ENCODE measurements at places on chromosomes 2 and 18.

DNA sequence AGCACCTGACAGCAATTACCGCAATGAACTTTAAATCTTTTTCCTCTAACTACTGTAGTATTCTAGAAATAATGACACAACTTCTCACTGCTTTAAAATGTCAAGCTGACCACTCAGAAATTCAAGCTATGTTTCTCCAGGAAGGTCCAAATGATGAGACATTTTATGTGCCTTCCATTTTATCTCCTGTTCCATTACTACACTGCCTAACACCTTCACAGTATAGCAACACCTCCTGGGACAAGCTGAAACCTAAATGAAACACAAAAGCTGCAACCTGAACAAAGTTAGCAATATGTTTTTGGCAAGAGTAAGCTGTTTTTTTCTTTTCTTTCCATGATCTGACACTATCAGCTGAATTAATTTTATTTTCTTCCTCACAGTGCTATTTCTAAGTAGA lies 81.9 kb downstream of the IKZF2 start:
- DNase-seq: peak; percentile 44

DNA sequence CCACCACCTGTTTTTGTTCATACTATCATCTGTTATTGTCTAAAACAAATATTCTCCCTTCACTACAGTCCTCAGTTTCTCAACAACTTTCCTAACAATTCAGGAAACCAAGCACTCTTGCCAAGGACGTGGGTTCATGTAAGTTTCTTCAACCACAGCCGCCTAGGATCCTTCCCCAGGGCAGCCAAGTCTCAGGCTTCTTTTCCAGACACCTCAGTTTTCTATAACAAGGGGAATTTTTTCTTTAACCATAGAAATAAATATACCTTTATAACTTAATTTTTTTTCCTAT lies 39.4 kb upstream of the AGPS start:
- DNase-seq: no peak

DNA sequence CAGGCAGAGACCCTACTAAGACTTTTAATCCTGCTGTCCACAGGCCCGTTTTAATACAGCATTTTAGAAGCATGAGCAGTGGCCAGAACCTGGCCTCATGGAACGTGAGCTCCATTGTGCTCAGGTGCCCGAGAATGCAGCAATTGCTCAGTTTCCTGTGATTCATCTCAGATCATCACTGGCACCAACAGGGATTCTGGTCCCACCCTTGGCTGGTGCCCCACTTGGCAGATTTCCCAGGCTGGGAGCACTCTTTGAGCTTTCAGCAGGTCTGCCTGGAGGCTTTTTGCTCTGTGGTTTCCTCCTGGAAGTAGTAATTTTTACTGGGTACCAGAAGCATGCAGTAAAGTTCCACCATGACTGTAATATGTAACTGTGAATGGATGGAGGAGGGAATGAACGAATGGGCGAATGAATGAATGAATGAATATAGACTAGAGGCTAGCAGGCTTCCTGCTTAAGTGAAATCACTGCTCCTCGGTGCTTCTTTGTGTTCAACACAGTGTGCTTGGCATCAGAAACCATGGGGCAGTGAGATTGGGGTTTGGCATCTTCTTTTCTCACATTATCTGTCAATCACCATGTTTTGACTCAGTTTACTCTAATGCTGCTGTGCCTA lies 312.9 kb downstream of the PRKCE start:
- DNase-seq: peak; percentile 94

DNA sequence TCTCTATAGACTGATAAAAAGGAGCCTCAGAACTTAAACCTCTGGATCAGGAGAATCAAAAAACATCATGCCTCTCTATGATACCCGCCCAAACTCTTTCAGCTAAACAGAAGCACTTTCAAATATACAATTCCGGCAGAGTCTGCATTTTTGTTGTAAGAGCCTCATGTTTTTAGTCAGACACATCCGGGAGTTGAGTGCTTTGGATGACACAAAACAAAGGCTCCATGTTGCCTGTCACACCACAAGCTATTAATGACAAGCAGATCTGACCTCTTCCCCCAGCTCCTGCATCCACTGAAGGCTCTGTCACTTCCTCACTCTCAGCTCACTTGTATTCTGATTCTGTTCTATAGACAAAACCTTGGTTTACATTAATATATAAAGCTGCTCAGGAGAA lies 33.2 kb downstream of the SLC38A11 start:
- DNase-seq: no peak

DNA sequence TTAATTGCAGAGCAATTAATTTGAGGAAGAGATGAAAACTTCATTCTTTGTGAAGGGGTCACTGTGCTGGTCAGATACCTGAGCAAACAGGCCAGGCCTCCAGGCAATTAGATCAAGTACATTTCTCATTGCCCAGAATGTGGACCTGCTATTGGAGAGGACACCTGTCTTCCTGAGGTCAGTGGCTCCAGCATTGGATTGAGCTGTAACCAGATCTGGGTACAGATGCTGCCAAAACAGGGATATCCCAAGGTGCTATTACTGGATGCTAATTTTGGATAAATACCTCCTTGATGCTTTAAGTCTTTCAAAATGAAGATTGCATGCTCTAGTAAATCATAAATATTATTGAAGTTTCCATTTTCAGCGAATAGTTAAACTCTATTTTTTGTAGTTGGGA lies 131.5 kb downstream of the FAM161A start:
- DNase-seq: no peak

DNA sequence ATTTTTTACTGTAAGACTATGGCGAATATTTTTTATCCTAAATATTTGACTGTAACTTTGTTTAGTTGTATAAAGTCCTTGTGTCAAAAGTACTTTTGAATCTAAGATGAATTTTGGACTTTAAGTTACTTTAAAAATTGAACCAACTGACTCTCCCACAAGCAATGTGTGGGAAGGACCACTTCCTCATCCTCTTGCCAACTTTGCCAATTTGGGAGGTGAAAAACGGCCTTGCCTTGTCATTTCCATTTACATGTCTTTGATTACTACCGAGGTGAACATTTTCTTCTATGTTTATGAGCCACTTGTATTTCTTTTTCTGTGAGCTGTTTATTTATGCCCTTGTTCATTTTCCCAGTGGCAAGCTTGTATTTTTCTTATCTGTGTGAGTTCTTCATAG lies 12.8 kb upstream of the MSGN1 start:
- no peak for DNase-seq

- DNase-seq: peak; percentile 36
These were observed 300.1 kb upstream of the TRIB2 start for GRCh38 chr2:12416600-12416999.

GRCh38 chr2:101627285-101628029 lies 70.0 kb upstream of the MAP4K4 start:
- DNase-seq: no peak

- DNase-seq: no peak
These were observed 469.6 kb downstream of the TGIF1 start for GRCh38 chr18:3919396-3920061.

DNA sequence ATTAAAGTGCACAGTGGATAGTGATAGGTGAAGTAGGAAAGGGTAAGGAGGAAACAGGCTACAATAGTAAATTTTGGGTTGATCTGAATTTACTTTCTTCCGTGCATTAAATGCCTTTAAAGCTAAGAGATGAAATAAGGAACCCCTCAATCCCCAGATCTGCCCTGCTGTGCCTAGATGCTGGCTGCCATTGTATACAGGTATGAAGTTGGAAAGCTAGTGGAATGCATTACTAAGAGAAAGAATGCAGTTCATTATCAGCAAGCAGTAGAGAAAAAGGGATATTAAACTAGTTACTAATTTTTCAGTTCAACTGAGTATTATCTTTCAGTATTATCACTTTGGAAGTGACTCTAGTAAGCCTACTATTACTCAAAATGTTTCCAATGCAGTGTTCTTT lies 93.3 kb downstream of the WDPCP start:
- no peak for DNase-seq

GRCh38 chr2:106843910-106844250 lies 42.1 kb downstream of the ST6GAL2 start:
- no peak for DNase-seq

GRCh38 chr2:133109772-133110171 lies 439.8 kb upstream of the LYPD1 start:
- no peak for DNase-seq

DNA sequence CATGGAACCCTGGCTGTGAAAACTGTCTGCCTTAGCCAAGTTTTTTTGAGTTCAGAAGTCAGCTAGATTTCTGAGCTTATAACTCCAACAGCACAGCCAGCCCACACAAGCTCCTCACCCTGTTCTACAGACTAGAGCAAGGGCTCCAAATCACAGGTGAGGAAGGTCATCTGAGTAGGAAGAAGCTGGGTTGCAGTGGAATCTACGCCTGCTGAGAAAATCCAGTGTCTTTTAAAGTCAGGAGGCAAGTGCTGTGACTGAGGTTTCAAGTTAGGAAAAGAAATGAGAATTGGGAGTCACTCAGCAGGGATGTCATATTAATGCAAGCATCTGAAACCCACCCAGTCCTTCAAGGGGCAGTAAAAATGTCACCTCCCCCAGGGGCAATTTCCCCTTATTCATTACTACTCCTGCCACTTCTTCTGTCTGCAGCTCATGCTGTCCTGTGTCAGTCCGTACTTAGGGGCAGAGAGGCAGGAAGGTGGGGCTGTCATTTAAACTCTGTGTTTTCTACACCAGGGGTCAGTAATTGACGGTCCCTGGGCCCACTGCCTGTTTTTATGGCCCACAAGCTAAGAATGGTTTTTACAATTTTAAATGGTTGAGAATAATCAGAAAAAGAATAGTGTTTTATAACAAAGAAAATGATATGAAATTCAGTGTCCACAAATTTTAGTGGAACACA lies 551.1 kb downstream of the BCL11A start:
- no peak for DNase-seq

GRCh38 chr2:81549646-81550045 lies 1245.1 kb upstream of the LRRTM1 start:
- no peak for DNase-seq

DNA sequence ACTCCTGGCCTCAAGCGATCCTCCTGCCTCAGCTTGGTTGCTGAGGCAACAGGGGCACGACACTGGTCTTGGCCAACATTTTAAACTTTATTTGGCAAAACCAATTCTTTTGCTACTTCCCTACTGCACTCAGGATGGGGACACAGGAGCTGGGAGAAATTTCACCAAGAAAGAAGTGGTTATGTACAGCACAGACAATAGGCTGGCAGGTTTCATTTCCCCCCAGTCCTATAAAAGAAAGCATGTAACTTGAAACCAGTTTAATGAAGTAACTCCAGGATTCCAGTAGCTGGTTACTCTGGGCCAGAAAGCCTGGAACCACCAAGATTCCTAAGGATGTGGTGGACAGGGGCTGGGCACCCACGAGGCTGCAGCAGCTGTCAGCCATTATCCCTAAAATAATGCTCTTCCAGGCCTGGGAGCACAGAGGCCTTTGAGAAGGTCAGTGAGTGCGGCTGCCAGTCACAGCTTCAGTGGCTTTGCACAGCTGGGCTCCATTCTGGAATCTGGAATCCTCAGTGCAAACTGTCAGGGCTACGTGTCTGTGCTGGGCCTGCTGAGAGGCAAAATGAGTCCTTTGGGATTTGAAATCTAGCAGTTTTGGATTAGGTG lies 142.3 kb upstream of the ITGA6 start:
- DNase-seq: no peak

DNA sequence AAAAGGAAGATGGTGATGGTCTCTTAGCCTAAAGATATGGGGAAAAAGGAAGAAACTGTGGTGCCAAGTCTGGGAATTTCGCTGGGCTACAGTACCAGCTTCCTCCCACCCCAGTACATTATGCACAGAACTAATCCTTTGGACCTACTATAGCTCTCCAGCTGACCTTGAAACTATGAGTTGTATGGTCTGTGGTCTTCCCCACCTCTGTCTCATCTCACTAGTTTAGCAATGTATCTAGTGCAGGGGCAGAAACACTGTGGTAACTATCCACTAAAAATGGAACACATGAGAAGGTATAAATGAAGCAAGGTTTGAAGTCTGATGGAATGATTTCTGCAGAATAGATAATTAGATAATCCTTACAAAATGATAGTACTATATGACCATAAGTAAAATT lies 190.4 kb upstream of the CCDC150 start:
- DNase-seq: no peak

DNA sequence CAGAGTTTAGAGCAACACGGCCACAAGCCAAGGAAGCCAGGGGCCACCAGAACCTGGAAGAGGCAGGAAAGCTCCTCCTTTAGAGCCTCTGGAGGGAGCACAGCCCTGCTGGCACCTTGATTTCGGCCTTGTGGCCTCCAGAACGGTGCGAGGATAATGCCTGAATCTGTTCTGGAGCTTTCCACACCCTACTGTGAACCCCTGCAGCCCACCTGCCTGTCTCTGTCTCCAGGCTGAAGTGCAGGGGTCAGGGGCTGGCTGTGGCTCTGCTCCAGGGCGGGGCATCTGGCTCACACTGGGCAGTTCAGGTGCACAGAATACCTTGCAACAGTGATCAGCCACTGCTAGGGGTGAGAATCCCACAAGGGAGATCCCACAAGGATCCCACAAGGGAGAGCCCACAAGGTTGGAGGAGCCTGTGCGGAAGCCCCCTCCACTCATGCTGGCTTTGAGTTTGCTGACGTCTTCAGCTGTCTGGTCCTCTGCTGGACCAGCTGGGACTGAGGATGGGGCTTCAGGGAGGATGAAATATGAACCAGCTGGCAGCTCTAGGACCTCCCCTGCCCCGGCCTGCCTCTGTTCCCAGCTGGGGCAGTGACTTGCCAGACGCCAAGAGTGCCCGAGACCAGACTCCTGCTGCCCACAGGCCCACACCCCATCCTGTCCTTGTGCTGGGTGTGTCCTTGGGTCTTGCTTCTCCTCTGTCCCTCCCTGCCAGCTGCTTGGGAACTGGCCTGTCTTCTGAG lies 56.4 kb upstream of the OTOS start:
- DNase-seq: no peak

GRCh38 chr2:20649576-20649975 lies 1.3 kb downstream of the HS1BP3 start:
- no peak for DNase-seq

DNA sequence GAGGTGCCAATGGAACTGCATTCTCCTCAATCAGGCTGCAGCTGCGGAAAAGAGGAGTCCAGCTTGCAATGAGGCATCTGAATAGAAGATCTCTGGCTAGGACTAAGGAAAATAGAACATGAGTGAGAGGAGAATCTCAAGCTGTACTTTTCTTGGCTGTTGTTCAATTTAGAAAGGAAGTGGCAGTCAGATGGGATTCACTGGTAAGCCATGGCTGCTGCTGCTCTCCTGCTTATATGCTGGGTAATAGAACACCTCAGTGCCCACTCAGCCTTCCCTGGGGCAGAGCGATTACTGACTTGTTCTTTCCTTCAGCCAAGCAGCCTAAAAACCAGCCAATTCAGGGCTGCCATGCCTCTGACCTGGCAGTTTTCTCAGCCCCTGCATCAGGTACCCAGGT lies 17.6 kb upstream of the CHST9 start:
- no peak for DNase-seq

GRCh38 chr18:32881009-32881408 lies 108.2 kb upstream of the KLHL14 start:
- no peak for DNase-seq
